B cell (primary cell): ENCODE measurements at places on chromosomes 13 and 19.
A peak's percentile ranks its signal among the peaks of the same experiment; 100 is the strongest.

- H3K4me3 ChIP-seq: no peak overlapping the region
- no peak overlapping the region for H3K27ac ChIP-seq
These were observed 87.6 kb upstream of the SPRY2 start for GRCh38 chr13:80428349-80429096.

GRCh38 chr19:30701178-30701577 is 329.0 kb downstream of the ZNF536 start:
- no peaks in the 10 kb centered on the region for H3K4me1 ChIP-seq
- H3K27me3 ChIP-seq: no peaks in the 10 kb centered on the region
- no peaks in the 10 kb centered on the region for H3K36me3 ChIP-seq
- no peak for DNase-seq
- no peak overlapping the region for H3K4me3 ChIP-seq
- no peak overlapping the region for H3K27ac ChIP-seq

DNA sequence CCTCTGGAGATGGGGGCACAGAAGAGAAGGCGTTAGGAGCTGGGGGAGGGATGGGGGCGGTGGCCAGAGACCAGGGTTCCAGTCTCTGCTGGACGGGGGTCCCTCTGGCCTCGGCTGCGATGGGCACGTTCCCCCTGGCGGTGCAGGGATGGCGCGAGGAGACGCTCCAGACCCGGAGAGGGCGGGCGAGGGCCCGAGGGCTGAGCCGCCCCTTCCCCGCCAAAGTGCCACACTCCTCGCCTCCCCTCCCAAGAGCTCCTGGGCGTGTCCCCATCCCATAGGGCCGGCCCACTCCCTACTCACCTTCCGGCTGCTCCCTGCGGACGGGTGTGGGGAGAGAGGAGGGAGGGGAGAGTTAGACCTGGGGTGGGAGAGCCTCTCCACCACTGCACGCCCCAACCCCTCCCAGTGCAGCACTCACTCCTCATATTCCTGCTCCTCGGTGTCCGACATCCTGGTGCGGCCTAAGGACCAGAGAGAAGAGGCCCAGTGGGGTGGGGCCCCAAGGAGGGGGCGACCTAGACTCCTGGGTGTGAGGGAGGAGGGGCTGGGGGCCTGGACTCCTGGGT is 2.2 kb downstream of the TNNT1 start:
- H3K4me3 ChIP-seq: no peak overlapping the region
- H3K4me1 ChIP-seq: peaks cover 14% of the 10 kb centered on the region
- H3K27ac ChIP-seq: no peak overlapping the region
- H3K36me3 ChIP-seq: no peaks in the 10 kb centered on the region
- no peak for DNase-seq

DNA sequence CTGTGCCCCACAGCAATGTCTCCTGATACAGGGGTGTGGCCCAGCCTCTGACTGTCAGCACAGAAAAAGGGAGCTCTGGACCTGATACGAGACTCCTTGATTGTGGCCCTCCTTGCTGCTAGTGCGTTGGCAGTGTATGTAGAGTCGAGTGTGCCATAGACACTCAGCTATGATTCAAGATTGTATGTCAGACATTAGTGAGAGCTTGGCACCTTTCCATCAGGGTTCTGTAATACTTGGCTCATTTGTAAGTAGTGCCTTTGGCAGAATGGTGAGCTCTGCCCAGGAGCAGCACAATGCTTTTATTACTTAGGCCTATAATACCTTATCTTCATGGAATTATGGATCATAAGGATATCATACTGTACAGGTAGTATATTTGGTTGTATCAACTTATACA is 83.4 kb downstream of the ATP8A2 start:
- no peak overlapping the region for H3K27ac ChIP-seq
- no peaks in the 10 kb centered on the region for H3K36me3 ChIP-seq
- no peaks in the 10 kb centered on the region for H3K4me1 ChIP-seq
- DNase-seq: no peak

GRCh38 chr13:94764576-94765321 is 52.4 kb upstream of the SOX21 start:
- no peaks in the 10 kb centered on the region for H3K27me3 ChIP-seq
- no peaks in the 10 kb centered on the region for H3K4me1 ChIP-seq
- no peak overlapping the region for H3K27ac ChIP-seq
- H3K4me3 ChIP-seq: no peak overlapping the region
- no peak for DNase-seq

- no peaks in the 10 kb centered on the region for H3K36me3 ChIP-seq
- H3K4me1 ChIP-seq: no peaks in the 10 kb centered on the region
- no peak overlapping the region for H3K27ac ChIP-seq
- H3K27me3 ChIP-seq: no peaks in the 10 kb centered on the region
- no peak overlapping the region for H3K4me3 ChIP-seq
These were observed 16.1 kb downstream of the ZNF446 start for GRCh38 chr19:58492265-58492664.

DNA sequence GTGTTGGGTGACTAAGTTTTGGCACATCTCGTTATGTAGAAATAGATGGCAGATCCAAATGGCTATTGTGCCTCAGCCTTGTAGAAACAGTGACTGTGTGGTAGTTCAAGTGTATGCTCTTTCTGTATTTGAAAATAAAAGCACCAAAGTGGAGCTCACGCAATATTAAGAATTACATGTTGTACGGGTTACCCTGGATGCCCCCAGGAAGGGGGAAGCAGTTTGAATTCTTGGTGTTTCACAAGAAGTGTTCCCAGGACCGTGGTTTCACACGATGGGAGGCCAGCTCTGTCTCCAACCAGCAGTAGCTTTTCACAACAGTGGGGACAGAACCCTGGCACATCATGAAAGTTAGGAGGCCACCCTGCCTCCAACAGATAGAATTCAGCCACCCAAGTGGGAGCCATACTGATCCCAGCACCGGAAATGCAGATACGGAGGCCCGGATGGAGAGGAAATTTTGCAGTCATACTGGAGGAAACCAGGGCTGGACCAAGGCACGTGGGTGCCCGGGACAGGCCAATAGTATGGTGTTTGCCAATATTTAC is 8.9 kb downstream of the FLT1 start:
- H3K27me3 ChIP-seq: peaks cover 16% of the 10 kb centered on the region
- no peak overlapping the region for H3K27ac ChIP-seq
- no peak overlapping the region for H3K4me3 ChIP-seq

DNA sequence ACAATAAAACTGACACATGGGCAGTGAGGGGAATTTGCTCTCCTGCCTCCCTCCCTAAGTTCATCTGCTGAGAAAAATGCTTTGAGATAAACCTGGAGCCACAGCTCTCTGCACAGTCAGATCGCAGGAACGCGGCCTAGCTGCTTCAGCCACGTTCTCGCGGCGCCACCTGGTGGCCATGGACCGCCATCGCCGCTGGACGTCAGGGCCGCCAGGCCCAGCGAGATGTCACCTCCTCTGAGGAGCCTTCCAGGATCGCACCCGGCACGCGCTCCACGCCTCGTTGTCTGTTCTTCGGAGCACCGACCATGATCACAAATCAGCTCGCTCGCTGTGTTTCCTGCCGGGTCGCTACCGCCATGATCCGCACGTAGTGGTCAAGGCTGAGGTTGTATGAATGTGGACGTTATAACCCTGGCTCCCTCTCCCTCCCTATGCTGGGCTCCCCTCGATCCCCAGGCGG is 20.6 kb upstream of the USP29 start:
- DNase-seq: peak; percentile 47
- no peak overlapping the region for H3K27ac ChIP-seq
- H3K36me3 ChIP-seq: no peaks in the 10 kb centered on the region

DNA sequence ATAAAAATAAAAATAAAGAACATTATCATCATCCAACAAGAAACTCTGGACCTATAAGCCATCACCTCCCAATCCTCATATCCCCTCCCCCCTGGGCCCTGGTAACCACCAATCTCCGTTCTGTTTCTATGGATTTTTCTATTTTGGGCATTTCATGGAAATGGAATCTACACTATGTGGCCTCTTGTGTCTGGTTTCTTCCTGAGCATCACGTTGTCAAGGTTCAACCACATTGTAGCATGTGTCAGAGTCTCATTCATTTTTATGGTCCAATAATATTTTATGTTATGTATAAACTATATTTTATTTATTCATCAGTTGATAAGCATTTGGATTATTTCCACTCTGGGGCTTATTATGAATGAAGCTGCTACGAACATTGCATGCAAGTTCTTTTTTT is 26.9 kb downstream of the SULT2B1 start:
- H3K27ac ChIP-seq: no peak overlapping the region
- no peaks in the 10 kb centered on the region for H3K4me1 ChIP-seq
- no peak for DNase-seq
- H3K4me3 ChIP-seq: no peak overlapping the region
- H3K36me3 ChIP-seq: no peaks in the 10 kb centered on the region

- H3K36me3 ChIP-seq: no peaks in the 10 kb centered on the region
- no peaks in the 10 kb centered on the region for H3K27me3 ChIP-seq
- no peak overlapping the region for H3K27ac ChIP-seq
- no peak overlapping the region for H3K4me3 ChIP-seq
- DNase-seq: no peak
These were observed 191.0 kb downstream of the SHISA2 start for GRCh38 chr13:25860862-25861261.

- no peak overlapping the region for H3K27ac ChIP-seq
- no peaks in the 10 kb centered on the region for H3K36me3 ChIP-seq
- no peaks in the 10 kb centered on the region for H3K4me1 ChIP-seq
- no peak for DNase-seq
- no peaks in the 10 kb centered on the region for H3K27me3 ChIP-seq
These were observed 176.8 kb downstream of the OXGR1 start for GRCh38 chr13:96817336-96817941.

DNA sequence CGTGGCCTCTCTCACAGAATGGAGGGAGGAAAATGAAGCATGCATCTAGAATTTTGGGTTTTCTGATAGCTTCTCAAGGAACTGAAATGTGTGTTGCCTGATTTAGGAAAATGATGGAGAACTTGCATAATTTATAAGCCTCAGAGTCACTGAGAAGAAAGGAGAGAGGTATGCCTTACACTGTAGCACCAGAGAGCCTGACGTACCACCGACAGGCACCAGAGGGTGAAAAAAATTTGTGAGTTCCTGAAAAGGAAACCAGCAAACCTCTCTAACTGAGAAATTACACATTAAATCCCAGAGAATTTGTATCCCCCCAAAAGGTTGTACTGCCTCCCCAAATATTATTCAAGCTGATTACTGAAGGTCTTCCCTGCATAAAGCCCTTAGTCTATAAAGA is 915.3 kb upstream of the SLITRK6 start:
- no peaks in the 10 kb centered on the region for H3K36me3 ChIP-seq
- no peak overlapping the region for H3K4me3 ChIP-seq
- no peak for DNase-seq
- no peaks in the 10 kb centered on the region for H3K27me3 ChIP-seq

DNA sequence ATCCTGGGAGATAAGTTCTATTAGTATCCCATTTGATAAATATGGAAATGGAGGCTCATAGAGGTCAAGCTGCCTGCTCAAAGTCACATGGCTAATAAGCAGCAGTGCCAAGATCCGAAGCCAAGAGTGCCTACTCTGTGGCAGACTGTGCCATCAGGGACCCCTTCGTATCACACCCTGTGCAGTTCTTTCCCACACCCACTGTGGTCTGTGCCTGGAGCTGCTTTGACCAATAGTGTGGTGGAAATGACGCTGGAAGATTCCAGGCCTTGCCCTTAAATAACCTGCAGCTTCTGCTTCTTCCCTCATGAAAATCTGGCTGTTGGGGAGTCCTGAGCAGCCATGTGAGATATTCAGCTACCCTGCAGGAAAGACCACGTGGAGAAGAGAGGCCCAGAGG is 10.1 kb downstream of the OPA3 start:
- H3K4me3 ChIP-seq: no peak overlapping the region
- H3K27me3 ChIP-seq: no peaks in the 10 kb centered on the region
- H3K27ac ChIP-seq: no peak overlapping the region
- DNase-seq: no peak
- no peaks in the 10 kb centered on the region for H3K36me3 ChIP-seq

DNA sequence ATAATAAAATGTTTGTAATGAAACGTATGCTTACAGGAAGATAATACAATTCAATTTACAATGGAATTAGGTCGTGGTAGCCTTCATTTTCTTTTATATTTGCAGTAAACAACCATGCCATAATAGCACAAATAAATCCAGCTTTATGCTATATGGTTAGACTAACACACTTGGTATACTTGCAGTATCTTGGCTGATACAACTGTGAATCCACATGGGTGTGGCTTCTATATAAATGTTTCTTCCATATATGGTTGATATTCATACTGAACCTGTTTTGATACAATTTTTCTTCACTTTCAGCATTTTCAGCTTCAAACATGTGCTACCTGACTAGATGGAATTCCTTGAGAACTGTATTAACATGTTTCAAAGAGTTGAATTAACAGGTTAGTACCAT is 20.4 kb upstream of the SPRY2 start:
- no peaks in the 10 kb centered on the region for H3K4me1 ChIP-seq
- H3K27ac ChIP-seq: no peak overlapping the region
- no peaks in the 10 kb centered on the region for H3K36me3 ChIP-seq
- no peak overlapping the region for H3K4me3 ChIP-seq
- H3K27me3 ChIP-seq: no peaks in the 10 kb centered on the region
- DNase-seq: no peak

DNA sequence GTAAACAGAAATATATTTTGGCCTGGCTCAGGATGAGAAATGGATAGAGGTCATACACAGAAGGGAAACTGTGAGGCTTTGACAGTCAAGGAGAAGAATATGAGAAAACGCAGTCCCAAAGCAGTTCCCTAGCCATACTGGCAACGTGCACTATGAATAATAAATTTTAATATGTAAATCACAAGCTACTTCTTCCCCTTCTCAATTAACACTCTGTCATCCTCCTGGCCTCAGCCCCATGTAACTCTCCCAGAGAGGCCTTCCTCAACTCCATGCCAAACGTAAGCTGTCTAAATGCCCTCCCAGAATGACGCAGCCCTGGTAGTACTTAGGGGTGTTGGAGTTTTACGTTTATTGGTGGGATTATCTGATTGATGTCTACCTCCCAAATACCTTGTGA is 732.6 kb downstream of the LIG4 start:
- no peaks in the 10 kb centered on the region for H3K27me3 ChIP-seq
- no peak overlapping the region for H3K4me3 ChIP-seq
- H3K27ac ChIP-seq: no peak overlapping the region
- no peaks in the 10 kb centered on the region for H3K4me1 ChIP-seq
- H3K36me3 ChIP-seq: no peaks in the 10 kb centered on the region
- DNase-seq: no peak

- no peaks in the 10 kb centered on the region for H3K27me3 ChIP-seq
- no peak overlapping the region for H3K27ac ChIP-seq
- DNase-seq: no peak
- no peaks in the 10 kb centered on the region for H3K4me1 ChIP-seq
- no peaks in the 10 kb centered on the region for H3K36me3 ChIP-seq
These were observed 353.8 kb downstream of the ENOX1 start for GRCh38 chr13:43432958-43433357.

DNA sequence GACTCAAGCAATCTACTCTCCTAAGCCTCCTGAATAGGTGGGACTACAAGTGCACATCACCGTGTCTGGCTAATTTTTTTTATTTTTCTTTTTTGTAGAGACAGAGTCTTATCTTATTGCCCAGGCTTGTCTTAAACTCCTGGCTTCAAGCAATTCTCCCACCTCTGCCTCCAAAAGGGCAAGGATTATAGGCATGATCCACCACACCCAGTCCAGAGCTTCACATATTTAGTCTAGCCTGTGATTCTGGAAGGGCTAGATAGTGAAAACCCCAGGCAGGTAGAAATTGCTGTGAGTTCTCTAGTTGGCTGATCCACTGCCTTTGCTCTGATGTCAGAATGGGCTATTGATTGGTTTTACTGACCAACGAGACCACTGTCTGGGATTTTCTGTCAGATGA is 854.6 kb upstream of the MIR17HG start:
- H3K4me1 ChIP-seq: no peaks in the 10 kb centered on the region
- no peak for DNase-seq
- no peak overlapping the region for H3K27ac ChIP-seq
- no peak overlapping the region for H3K4me3 ChIP-seq
- H3K27me3 ChIP-seq: no peaks in the 10 kb centered on the region
- no peaks in the 10 kb centered on the region for H3K36me3 ChIP-seq

- no peak overlapping the region for H3K27ac ChIP-seq
- no peaks in the 10 kb centered on the region for H3K36me3 ChIP-seq
- no peak for DNase-seq
- H3K4me1 ChIP-seq: no peaks in the 10 kb centered on the region
These were observed 68.6 kb downstream of the KCTD15 start for GRCh38 chr19:33865306-33865705.
